ENCODE measurements at places on chromosomes 16 and 17.

DNA sequence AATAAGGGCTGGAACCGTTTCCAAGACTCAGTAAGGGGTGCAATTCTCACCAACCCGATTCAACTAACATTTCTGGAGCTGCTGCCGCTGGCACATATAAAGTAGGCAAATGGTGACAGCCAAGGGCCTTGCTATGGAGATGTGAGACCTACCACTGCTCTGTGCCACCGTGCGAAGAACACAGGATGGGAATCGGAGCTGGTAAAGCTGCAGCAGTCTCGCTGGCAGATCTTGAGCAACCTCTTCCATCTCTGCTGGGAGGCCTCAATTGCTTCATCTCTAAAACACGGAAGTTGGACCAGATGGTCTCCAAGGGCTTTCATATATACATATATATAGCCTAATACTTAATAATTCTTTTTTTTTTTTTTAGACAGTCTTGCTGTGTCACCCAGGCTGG is 128.9 kb upstream of the RCVRN start:
- peak; percentile 88 for DNase-seq

DNA sequence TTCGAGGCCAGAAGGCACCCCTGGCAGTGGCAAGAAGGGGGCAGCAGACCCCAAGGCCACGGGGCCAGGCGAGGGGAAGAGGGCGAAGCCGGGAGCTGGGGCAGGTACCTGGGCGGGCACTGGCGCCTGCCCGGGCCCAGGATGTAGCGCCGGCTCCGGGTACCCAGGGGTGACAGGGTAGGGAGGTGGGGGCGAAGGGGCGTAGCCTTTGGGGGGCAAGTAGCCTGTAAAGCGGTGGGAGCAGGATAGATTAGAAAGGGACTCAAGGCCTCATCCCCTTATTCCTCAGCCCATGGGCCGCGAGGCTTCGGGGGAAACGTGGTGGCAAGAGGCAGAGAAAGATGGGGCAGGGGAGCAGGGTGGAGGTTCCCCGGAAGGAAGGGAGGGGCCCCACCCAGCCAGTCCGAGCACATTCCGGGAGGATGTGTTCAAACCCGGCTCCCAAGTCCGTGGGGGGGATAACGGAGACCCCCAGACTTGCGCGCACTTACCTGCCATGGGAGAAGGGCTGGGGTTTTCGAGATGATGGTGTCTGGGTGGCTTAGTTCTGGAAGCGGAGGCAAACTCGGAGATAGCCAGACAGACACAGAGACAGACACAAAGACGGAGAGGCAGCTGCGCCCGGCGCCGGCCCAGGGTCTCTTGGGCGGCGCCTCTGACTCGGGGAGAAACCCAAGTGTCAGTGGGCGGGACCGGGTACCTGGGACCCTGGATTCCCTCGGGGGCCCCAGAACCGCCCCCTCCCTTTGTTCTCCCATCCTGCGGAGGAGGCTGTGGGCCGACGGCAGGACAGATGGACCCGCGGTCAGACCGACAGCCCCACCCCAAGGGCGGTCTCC is 493 bp downstream of the PLSCR3 start:
- no peak for DNase-seq

DNA sequence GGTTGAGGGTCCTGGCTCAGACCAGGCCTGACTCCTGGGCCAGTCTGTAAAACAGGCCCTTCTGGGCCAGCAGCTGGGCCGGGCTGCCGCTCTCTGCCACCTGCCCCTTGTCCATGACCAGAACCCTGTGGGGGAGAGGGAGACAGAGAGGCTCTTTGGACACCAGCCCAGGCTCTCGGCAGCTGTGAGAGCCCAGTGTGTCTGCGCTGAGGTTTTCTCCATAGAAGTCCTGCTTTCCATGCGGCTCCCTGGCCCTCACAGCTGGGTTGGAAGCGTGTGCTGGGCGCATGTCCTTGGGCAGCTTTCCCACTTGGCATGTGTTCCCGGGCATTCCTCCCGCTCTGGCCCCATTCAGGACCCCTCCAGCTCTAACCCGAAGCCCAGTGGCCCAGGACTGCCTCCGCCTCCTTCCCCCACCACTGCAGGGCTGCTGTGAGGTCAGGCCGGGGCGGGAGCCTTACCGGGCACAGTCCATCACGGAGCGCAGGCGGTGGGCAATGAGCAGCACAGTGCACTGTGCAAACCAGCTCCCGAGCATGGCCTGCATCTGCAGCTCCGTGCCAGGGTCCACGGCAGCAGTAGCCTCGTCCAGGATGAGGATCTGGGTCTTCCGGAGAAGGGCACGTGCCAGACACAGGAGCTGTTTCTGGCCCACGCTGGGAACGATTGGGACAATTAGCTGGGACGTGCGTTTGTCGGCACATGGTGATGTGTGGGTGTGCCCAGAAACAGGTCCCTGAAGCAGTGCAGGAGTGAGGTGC is 73.0 kb downstream of the ABCC6 start:
- DNase-seq, result no peak

GRCh38 chr17:50194140-50194933 is 7.1 kb downstream of the COL1A1 start:
- no peak for DNase-seq

DNA sequence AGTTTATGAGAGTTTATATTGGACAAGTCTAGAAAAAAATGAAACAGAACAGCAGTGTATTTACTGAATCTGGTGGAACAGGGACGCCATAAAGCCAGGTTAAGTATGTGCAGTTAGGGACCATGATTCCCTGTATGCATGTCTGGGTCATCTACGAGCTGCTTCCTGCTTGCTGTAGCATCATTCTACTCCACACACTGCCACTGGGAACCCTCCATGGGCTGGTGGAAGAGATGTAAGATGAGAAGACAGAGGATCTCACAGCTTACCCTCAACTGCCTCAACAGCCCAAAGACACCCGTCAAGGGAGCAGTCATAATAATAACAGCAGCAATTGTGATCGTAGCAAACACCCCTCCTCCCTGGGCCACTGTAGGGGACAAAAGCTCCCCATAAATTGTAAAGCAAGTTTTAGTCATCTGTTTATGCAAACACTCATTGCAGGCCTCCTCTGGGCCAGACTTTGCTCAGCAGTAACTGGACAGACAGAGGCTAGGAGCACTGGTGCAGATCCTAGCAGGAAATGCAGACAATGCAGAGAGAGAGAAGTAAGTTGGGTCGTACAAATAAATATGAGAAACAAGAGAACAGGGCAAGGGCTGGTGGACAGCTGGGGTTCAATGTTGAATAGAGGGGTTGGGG is 188.0 kb downstream of the SOX9 start:
- no peak for DNase-seq

DNA sequence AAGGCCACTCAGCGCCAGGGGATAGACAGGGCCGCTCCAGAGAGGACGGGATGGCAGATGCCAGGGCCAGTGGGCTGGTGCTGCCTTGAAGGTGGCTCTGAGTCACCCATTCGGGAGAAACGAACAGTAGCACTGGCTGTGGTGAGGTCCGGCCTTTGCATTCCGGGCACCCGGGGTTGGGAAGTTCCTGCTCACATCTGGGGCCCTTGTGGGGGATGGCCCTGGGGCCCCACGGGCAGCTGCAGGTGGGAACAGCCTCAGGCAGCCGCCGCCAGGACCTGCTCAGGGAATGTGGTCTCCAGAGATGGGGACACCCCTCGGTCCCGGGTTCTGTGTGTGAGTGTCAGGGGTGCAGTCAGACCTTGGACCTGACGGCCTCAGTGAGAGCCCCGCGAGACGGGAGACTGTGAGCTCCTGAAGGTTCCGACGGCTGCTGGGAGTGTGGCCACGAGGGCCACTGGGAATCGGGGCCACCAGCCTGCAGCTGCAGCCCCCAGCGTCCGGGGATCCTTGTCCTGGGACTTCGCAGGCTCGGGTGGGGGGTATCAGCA is 1.4 kb downstream of the CBFA2T3 start:
- DNase-seq, result peak; percentile 72

DNA sequence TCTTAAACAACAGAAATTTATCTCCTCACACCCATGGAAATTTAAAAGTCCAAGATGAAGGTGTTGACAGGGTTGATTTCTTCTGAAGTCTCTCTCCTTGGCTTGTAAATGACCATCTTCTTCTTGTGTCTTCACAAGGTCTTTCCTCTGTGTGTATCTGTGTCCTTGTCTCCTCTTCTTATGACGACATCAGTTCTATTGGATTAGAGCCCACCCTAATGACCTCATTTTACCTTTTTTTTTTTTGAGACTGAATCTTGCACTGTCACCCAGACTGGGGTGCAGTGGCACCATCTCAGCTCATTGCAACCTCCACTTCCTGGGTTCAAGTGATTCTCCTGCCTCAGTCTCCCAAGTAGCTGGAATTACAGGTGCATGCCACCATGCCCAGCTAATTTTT is 429.0 kb upstream of the CDH5 start:
- no peak for DNase-seq

DNA sequence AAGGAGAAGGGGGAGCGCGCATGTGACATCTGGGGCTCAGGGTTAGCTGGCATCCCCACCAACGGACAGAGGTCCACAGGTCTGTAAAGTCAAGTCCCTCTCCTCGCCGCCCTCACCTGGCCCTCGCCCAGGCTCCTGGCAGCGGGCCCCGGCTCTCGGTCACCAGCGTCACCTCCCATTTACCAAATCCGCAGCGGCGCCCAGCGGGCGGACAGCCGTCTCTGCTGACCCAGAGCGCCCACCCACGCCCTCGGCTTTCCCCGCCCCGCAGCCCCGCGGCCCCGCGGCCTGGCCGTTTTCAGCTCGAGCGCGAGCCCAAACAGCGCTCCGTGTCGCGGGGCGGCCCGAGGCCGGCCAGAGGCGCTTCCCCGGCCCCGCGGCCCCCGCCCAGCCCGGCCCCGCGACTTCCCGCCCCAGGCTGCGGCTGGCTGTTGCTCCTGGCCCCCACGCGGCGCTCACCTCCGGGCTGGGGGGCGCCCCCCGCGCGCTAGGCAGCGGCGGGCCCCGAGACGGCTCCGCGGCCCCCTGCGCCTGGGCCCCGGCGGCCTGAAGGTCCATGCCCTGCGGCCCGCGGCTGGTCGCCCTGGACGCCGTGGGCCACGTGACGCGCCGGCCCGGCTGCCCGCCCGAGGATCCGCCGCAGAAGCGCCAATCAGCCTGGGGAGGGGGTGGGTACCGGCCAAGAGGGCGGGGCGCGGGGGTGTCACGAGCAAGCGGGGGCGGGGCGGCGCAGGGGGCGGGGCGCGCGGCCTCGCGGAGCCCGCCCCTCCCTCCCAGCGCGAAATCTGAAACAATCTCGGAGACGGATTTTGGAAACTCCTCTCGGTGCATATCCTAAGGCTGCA is at the start of gene COPRS:
Gene COPRS (minus strand): TSS at position 603 of the 845 bp plus-strand sequence. CDS start 45 bp downstream, at position 558.
- peak; percentile 98 for DNase-seq

- DNase-seq, result no peak
Observed at GRCh38 chr17:54307351-54307750, 484.6 kb downstream of the KIF2B start.

DNA sequence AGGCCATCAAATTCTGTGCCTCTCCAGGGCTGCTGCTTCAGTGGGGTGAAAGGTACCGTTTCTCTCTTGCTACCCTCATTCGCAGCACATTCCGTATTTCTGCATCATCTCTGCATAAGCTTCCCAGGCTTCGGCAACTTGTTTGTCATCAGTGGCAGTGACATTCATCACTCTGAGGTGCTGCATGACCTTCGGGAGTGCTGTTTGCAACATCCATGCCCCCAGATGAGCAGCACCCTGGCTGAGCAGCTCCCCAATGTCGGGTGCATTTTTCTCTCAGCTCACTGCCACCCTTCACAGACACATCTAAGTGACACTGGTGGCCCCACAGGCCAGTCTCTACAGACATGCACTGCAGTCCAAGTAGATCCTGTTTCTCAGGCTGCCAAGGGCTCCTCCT is 3.8 kb downstream of the CREBBP start:
- DNase-seq, result no peak

GRCh38 chr16:80023865-80024264 is 423.3 kb upstream of the MAF start:
- no peak for DNase-seq

- peak; percentile 64 for DNase-seq
Observed at GRCh38 chr16:66515596-66516508, 34.1 kb downstream of the TK2 start.

GRCh38 chr16:80347900-80348299 is 192.9 kb upstream of the DYNLRB2 start:
- DNase-seq, result no peak

GRCh38 chr16:9868606-9869149 is 313.6 kb downstream of the GRIN2A start:
- DNase-seq, result no peak

- DNase-seq, result peak; percentile 55
Observed at GRCh38 chr16:24430954-24431760, 108.2 kb upstream of the RBBP6 start.

DNA sequence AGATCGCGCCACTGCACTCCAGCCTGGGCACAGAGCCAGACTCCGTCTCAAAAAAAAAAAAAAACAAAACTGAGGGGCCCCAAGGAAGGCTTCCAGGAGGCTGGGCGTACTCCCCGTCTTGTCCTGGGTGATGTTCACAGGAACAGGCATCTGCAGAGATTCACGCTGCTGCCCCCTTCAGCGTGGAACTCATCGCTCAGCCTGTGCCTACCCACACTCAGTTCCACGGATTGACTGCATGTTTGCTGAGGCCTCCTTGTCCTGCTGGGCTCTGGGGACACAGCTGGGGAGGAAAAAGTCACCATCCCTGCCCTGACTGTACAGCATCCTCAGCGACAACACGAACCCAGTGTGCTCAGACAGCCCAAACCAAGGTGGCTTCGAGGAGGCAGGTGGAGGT is 12.9 kb upstream of the OSGIN1 start:
- DNase-seq, result no peak

- DNase-seq, result no peak
Observed at GRCh38 chr17:52517176-52517575, 358.7 kb upstream of the CA10 start.

- no peak for DNase-seq
Observed at GRCh38 chr16:85381738-85382592, 231.2 kb upstream of the GSE1 start.

DNA sequence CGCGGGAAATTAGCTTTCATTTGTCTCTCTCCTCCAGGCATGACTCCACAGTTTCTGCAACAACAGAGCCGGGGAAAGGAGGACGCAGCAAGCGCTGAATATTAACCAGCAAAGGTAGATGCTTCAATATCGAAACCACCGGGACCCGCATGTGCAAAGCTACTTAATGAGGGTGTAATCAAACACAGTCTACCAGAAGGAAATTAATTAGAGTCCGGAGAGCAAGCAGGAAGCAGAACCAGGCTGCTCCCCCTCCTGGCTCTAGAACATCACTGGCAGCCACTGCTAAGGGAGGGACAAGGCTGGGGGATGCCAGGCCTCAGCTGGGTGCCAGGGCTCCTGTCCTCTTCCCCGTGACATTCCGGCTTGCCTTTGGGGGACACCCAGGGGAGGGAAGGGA is 21.7 kb downstream of the LRRC75A start:
- DNase-seq, result no peak

- no peak for DNase-seq
Observed at GRCh38 chr17:21358682-21359482, 17.3 kb upstream of the KCNJ12 start.

All from suppressor macrophage (primary cell).